NCI-H1048 (cell line): ENCODE measurements at places on chromosomes 7 and 10.

- DNase-seq: no peak
These were observed 52.7 kb upstream of the SLC29A3 start for GRCh38 chr10:71266147-71266917.

- no peak for DNase-seq
These were observed 66.6 kb downstream of the ALOX5 start for GRCh38 chr10:45440511-45441062.

- DNase-seq: no peak
These were observed 614.2 kb upstream of the FOXK1 start for GRCh38 chr7:4067874-4068273.

GRCh38 chr7:14747701-14748100, 154.8 kb downstream of the DGKB start:
- no peak for DNase-seq

DNA sequence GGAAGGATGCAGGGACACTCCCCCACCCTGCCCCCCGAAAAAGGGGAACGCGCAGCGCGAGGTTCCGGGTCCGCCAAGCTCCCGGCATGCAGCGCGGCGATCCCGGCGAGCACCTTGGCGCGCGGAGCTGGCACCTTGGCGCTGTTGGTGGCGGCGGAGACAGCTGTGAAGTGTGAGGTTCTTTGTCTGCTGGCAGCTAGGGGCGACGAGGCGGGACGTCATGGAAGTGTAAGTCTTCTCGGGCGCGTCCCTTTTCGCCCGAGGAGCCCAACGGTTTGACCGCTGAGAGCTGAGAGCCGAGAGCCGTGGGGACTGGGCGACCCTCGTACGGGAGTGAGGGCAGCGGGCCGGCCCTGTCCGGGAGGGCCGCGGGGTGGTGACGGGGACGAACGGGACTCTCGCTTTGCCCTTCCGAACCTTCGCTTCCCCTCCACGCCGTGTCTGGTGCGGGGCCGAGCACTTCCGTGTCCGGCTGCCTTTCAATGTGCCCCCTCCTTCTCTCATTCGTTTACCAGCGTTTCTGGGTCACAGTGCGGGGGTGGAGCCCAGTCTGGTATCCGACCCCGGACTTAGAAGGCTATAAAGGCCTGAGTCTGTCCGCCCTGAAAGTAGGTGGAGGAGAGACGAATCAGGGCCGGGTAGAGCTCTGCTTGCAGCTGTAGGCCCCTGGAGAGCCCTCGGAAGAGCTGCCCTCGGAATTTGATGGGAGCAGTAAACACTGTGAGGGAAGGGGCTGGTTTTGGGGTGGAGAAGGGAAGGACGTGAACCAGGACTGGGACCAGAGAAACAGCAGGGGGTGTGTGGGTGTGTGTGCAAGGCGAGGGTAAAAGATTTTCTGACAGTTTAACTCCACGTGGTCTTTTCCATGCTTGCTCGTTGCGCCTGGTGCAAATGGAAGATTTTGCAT, at the start of gene CRCP:
CRCP (plus strand) TSS at position 105 of the 907 bp plus-strand sequence; CDS start at position 221, 116 bp downstream.
- DNase-seq: peak; percentile 50

DNA sequence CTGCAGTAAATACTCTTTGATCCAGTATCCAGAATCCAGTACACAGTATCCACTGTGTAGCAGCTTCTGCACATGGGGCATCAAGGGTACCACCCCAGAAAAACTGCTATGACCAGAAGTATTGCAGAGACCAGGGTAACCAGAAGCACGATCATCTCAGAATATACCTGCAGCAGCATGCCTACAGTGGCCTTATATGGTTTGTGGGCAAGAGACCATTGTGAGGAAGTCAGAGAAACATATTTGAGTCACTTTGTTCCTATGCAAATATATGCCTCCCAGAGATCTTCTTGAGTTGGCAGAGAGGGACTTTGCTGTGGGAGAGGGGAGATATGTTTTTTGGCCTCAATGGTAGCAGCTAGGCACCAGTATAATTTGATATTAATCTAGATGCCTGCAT, 206.4 kb upstream of the LRRTM3 start:
- DNase-seq: no peak
